Hair follicular keratinocyte (primary cell): ENCODE measurements at places on chromosomes 13 and 19. TPM values are rescaled to one million over a fixed set of nuclear protein-coding genes. Genes with fewer than 3 reads are reported as not detected.

The DENND1C gene
- 0.11 TPM in 1 of 2 replicates, not detected in the other for total RNA-seq

The ZNF790 gene
- total RNA-seq = 5.3 and 5.9 TPM in 2 replicates

The COX6B1 gene
- total RNA-seq = 481 and 564 TPM in 2 replicates

The PTPRH gene
- total RNA-seq = 0.08 and 0.57 TPM in 2 replicates

The LILRA1 gene
- total RNA-seq = not detected in 2 replicates

The FARP1 gene
- 11.2 and 19.3 TPM in 2 replicates for total RNA-seq
